Activated CD4-positive, alpha-beta T cell treated with anti-CD3 and anti-CD28 coated beads, Interleukin-2, amount 50 U/mL, for 4 hours (primary cell): ENCODE measurements at places on chromosomes 7 and 10.

GRCh38 chr7:110885474-110885873 is 205.5 kb upstream of the LRRN3 start:
- DNase-seq = no peak

GRCh38 chr7:26343837-26344236 is 52.2 kb downstream of the SNX10 start:
- no peak for DNase-seq

DNA sequence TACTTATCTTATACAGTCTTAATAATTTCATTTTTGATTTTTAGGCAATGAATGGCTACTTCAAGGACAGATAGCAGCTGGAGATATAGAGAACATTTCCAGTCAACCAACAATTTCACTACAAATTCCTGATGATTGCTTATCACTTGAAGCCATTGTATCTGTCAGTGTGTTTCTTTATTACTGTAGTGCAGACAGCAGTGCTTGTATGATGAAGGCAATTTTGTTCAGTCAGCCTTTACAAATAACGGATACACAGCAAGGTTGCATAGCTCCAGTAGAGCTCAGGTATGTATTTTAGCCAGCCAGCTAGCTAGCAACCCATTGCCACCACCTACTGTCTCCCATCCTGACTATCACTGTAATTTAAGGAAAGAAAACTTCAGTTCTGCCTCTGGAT is 53.8 kb downstream of the NHLRC2 start:
- DNase-seq = no peak

DNA sequence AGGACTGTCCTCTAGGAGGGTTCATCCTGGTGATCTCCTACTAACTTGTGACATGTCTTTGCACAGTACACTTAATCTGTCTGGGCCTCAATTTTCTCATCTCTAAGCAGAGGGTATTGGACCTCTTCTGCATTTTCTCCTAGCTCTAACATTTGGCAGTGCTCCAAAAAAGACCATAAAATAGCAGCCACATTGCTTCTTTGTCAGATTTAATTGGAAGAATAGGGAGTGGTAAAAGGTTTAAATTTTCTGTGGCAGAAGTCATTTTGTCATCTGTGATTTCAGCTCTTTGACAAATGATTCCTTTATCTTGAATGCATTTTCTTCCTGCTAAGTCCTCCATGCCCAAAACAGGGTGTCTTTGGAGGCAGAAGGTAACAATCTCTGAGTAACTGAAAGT is 289.9 kb upstream of the LRGUK start:
- DNase-seq = no peak

- DNase-seq = no peak
These were observed 42.1 kb upstream of the RASGEF1A start for GRCh38 chr10:43308986-43309385.

DNA sequence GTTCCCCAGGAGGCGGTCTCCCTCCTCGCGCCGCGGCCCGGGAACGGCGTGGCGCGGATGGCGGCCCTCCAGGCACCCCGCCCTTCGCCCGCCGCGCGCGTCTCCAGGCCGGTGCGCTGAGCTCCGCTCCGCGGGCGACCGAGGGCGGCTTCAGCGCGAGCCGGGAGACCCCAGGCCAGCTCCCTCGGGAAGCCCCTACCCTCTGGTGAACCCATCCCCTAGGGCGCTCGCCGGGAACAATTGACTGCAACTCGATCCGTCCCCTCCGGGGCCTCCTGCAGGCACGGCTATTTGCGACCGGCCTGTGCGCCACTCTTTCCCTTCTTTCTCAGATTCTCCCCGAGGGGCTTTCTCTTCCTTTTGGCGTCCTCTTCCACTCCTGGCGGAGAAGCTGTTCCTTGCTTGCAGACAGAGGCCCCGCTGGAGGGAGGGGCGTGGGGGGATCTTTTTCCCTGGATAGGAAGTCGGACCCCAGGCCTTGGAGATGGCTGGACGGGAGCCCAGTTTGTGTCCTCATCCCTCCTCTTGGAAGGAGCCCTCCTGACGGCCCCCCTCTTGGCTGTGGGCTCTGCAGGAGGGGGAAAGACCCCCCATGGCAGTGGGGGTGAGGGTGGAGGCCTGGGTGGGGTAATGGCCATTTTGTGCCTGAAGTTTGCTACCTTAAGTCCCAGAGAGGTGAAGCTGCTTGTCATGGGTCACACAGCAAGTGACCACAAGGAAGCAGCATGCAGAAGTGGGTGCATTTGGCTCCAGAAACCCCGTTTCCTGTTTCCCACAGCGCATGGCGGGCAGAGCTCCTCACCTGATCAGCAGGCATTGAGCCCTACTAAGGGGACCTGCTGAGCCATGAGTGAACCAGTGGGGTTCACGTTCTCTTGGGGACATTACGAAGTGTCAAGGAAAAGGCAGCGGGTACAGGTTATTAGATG is 171.2 kb upstream of the TNRC18 start:
- DNase-seq = no peak

- DNase-seq = no peak
These were observed 204.8 kb upstream of the TCERG1L start for GRCh38 chr10:131516285-131516684.

GRCh38 chr7:41956705-41957104 is 253.8 kb upstream of the INHBA start:
- DNase-seq = no peak

GRCh38 chr10:89479771-89480446 is 55.5 kb downstream of the SLC16A12 start:
- no peak for DNase-seq

DNA sequence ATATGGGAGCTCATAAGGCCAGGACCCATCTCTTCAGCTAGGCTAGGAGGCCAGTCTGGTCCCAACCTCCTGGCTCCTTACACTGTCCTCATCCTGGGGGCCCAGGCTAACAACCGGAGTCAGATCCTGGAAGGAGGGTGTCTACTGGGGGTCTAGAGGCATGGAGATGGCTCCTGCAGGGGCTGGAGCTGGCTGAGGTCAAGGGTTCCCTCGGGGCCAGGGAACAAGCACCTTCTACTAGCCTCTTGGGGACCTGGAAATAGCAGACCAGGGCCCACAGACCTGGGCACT is 37.2 kb downstream of the CLRN3 start:
- DNase-seq = no peak

DNA sequence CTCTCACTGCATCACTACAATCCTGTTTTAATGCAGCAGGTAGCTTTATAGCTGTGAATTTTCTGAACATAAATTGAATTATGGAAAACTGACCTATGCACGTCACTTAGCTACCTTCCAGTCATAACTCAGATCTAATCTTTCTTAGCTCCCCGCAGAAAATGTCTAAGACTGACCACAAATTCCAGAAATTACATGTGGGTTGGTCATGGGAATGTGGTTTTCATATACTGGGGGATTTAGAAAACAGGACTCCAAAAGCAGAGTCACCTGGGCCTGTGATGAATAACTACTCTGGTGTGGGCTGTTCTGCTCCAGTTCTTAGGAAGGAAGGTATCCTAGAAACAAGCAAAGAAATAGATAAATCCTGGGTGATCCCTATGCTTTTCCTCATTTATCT is 178.4 kb upstream of the LRRTM3 start:
- no peak for DNase-seq

GRCh38 chr10:104334965-104335650 is 3.2 kb downstream of the ITPRIP start:
- no peak for DNase-seq

GRCh38 chr7:1342090-1342640 is 109.5 kb downstream of the UNCX start:
- no peak for DNase-seq

DNA sequence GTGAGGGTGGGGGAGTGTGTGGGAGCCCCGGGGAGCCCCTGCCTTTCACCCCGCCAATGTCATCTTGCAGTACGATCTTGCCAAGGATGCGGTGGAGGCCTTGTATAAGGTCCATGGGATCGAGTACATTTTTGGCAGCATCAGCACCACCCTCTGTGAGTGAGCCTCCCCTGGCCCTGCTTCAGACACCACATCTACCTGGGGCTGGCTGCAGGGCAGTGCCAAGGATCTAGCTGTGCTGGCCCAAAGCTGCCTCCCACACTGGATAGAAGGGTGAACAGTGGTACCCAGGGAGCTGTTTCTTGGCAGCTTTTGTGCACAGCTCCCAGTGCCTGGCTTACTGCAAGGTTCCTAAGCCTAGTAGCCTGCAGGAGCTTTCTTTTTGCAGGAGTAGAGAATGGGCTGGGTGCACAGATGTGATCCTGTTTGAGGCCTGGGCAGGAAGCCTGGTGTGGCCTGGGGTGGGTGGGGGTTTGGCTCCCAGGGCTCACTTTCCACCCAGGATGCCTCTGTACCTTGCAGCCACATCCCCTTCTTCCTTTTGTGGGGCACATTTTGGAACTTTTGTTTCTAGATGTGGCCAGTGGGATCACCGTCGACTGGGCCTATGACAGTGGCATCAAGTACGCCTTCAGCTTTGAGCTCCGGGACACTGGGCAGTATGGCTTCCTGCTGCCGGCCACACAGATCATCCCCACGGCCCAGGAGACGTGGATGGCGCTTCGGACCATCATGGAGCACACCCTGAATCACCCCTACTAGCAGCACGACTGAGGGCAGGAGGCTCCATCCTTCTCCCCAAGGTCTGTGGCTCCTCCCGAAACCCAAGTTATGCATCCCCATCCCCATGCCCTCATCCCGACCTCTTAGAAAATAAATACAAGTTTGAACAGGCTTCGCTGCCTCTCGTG is 12.2 kb upstream of the CPA1 start:
- no peak for DNase-seq

DNA sequence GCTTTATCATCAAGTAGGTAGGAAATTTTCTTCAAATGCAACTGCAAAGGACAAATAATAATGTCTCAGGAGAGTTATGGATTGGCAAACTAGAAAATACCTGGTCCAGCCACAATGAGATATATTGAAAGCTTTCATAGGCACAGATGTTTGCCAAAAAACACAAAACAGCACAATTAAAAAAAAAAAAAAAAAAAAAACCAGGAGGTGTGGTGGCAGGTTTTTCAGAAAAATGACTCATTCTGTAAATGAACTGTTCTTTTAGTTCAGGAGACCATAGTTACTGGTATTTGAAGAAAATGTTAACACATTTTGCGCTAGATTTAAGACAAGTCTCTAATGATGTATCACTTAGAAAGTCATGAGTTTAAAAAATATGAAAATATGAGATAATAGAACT is 55.0 kb upstream of the JCAD start:
- no peak for DNase-seq
